ENCODE measurements at places on chromosomes 3 and 15.

DNA sequence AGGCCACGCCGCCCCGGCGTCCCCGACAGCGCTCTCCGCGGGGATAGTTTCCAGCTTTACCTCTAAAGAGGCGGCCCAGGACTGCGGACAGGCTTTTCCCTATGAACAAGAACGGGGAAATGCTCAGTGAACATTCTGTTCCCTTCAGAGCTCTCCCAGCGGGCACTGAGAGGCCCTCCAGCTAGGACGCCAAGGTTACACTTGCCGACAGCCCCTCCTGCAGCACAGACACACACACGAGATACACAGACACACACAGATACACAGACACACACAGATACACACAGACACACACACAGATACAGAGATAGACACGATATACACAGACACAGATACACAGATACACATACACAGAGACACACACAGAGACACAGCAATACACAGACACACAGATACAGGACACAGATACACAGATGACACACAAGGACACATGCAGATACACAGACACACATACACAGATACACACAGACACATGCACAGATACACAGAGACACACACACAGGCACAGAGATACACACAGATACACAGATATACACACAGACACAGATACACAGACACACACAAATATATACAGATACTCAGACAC, 533 bp upstream of the OCA2 start:
- no peak for DNase-seq

- DNase-seq, result no peak
Measured at GRCh38 chr3:78580681-78581080, 1187.1 kb downstream of the ROBO1 start.

DNA sequence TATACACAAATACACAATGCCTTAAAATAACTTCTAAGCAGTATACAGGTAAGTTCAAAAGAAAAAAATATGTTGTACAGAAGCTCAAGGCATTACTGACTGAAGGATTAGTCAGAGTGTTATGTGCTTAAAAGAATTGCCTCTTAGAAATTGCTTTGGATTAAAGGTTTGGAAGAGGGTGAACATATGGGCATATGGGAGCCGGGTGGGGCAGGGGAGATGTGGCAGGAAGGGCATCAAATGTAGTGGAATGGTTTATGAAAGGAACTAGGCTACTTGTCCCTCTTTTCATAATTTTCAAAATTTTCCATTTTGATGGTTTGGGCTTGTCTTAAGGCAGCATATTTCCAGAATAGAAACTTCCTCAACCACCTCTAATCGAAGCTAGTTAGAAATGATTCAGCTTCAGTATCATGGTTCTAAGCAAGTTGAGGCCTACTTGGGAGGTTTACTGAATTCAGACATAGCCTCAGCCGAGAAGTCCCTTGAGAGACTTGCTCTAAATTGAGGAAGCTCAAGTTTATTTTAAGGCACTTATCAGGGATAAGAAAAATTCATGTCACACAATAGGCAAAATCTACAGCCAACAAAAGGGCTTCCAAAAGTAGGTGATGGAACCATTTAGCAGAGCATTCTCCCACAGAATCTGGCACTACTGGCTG, 10.1 kb upstream of the GOLGB1 start:
- DNase-seq, result no peak

DNA sequence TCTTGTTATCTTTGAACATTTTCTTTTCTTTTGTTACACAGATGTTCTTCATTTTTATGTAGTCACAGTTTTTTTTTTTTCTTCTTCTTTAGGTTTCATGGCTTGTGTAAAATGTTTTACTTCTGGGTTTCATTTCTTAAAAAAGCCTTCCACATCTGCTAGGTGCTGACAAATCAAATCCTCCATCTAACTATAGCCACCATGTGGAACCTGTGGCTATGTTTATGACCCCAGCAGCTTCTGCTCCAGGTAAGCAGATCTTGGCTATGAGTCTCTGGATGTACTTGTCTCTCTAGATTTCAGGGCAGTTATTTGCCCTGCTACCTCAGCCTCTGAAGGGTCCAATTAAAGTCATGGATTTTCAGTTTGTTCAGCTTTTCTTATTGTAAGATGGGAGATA, 44.5 kb downstream of the OXSM start:
- no peak for DNase-seq

- DNase-seq, result no peak
Measured at GRCh38 chr3:45711931-45712330, 22.7 kb downstream of the SACM1L start.
